Jurkat, Clone E6-1 (cell line): ENCODE measurements at places on chromosomes 4 and X.

- peak; percentile 98 for DNase-seq
Observed at GRCh38 chr4:36255577-36255976, 11.3 kb upstream of the ARAP2 start.

- DNase-seq: no peak
Observed at GRCh38 chr4:98423009-98423408, 161.8 kb downstream of the RAP1GDS1 start.

- DNase-seq: no peak
Observed at GRCh38 chr4:23084559-23085248, 392.0 kb downstream of the GBA3 start.

DNA sequence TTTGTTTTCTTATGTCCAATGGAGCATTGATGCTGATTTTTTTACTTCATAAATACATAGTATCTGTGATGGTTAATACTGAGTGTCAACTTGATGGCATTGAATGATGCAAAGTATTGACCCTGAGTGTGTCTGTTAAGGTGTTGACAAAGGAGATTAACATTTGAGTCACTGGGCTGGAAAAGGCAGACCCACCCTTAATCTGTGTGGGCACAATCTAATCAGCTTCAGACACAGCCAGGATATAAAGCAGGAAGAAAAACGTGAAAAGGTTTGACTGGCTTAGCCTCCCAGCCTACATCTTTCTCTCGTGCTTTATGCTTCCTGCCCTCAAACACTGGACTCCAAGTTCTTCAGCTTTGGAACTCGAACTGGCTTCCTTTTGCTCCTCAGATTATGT lies 230.6 kb upstream of the SPRY1 start:
- DNase-seq: no peak

DNA sequence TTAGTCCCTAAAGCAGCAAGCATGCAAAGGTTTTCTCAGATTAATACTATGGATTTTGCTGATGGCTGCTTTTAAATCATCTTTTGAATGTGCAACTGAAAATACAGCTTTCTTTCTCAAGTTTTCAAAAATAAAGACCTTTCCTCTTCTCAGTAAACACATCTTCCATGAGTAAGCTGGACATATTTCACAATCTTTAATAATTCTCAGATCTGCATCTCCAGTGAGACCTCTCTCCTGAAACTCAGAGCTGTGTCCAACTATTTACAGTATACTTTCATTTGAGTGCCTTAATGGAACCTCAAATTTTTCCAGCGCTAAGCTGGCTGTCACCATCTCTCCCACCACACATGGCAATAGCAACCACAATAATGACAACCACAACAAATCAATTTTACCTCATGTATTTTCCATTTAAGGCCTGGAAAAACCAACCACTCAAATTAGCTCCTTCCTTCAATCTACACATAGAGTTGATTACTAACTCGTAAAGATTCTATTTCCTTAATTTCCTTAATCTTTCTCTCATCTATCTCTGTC lies 192.4 kb upstream of the RPL34 start:
- DNase-seq: peak; percentile 66

GRCh38 chr4:89639395-89639794 lies 197.6 kb downstream of the SNCA start:
- no peak for DNase-seq

DNA sequence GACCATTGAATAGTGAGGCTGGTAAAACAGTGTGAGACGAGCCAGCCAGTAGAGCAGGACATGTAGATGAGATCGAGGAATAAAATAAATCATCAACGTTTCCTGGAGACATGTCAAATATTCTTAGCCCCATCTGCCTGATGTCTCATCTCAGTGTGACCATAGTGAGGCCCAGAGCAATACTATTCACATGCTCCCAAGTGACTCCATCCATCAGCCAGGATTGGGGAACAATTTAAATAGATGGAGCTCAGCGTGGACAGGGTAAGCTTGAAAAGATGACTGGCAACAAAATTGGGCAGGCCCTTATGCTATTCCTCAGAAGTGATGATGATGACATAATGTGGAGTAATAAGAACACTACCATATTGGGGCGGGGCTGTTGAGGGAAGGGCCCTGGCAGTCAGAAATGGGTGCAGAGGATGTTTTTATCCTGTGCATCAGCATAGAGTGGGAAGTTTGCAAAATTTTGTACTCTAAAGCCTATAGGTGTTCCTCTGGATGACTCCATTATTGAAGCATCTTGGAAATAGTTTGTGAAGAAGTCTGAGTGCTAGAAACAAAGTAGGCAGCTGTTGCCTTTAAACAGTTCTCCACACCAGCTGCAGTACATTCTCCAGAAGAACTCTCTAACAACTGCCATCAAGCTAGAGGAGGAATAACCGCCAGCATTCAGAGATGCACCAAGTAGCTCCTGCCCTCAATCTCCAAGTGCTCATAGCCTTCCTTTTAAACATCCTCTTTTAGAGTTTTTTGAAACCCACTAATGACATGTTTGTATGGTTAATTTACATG lies 333.0 kb downstream of the DCHS2 start:
- DNase-seq: no peak
